Naive B cell (primary cell): ENCODE measurements at places on chromosomes 12 and 14.

GRCh38 chr14:26276757-26277156 is 321.1 kb downstream of the NOVA1 start:
- no peak for DNase-seq

DNA sequence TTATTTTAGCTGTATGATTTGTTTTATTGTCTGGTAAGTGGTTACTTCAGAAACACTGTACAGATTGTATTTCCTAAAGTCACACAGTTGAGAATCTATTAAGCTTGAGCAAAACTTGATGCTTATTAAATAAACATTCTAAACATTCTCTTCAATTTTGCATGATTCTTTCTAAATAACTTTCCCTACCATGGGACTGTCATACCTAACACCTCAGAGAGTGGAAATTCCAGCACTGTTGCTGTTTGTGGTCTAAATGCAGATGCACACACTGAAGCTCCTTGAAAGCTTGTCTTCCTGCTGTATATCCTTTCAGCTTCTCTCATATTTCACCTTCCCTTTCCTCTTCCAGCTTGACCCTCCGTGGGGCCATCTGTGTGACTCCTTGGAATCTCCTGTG is 392.0 kb downstream of the LRIG3 start:
- no peak for DNase-seq

DNA sequence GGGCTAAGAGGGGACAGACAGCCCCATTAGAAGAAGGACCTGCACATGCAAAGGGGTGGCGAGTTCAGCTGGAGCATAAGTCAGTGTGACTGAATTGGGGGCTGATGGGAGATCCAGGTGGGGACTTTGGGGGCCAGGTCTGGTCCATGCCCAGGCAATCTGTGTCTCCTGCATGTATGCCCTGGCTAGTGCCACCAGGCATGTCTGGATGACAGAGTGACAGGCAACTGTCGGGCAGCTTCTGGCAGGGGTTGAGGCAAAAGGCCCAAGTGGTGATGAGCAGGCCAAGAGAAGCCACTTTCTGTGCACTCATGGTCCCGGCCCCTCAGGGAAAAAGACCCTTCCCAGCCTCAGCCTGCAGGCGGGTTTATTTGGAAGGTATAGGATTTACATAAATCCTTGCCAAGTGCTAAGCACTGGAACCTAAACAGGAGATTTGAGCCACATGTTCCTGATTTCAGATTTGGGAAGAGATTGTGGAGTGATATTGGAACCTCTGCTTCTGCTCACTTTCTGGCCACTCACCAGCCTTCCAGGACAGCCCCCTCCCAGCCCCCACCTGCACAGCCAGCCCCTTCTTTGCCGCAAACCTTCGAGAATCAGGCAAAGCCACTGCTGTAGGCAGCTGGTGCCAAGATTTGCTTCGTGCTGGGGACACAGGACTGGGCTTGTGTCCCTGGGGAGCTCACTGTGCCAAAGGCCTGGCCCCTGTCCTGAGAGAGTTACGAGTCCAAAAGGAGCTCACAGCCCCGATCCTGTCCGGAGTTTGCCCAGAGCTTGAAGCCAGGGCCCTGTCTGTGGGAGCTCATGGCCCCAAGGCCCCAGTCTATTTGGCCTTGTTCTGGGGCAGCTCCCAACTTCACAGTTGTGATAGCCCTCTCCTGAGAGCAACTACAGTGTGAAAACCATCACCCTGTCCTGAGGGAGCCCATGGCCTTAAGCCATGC is 232.5 kb upstream of the RTL1 start:
- DNase-seq = no peak

- no peak for DNase-seq
These were observed 118.7 kb upstream of the MDM1 start for GRCh38 chr12:68450947-68451260.

DNA sequence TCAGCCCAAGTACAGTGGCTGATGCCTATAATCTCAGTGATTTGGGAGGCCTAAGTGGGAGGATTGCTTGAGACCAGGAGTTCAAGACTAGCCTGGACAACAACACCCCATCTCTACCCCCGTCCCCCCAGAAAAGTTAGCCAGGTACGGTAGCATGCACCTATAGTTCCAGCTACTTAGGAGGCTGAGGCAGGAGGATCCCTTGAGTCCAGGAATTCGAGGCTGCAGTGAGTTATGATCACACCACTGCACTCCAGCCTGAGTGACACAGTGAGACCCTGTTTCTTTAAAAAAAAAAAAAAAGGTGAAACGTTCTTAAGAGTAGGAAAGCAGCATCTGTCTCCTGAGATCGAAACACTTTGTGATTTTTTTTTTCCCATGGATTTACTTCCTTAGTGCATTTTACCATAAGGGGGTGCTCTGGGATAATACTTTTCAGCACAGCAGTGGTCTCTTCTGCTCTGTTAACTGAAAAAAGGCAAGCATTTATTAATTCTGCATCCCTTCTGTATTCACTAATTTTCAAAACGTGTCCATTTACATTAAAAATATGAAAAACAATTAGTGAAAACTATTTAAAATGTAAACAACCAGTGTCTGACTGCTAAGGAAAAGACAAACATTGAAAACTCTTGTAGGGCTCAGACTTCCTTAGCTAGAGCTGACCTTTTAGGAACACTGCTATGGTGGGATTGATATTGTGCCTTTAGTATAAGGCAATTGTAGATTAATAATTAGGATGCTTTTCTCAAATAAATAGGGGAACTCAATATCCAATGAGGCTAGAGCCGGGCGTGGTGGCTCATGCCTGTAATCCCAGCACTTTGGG is 31.2 kb upstream of the USP44 start:
- no peak for DNase-seq

DNA sequence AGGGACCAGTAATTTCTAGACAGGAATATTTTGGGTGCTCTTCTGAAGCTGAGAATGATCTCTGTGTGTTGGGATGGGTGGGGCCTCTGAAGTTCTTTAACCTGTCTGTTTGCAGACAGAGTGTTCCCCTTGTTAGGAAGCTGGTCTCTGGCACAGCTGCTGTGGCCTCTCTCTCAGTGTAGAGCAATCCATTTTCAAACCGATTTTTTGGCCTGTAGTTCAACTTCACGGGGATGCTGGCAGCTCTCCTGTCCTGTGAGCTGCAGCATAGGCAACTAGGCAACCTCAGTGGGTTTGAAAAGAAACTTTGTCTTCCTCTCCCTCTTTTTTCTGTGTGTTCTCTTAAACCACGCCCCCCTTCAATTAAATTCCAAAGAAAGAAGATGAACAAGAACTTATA is 69.1 kb downstream of the SMOC1 start:
- DNase-seq = no peak

DNA sequence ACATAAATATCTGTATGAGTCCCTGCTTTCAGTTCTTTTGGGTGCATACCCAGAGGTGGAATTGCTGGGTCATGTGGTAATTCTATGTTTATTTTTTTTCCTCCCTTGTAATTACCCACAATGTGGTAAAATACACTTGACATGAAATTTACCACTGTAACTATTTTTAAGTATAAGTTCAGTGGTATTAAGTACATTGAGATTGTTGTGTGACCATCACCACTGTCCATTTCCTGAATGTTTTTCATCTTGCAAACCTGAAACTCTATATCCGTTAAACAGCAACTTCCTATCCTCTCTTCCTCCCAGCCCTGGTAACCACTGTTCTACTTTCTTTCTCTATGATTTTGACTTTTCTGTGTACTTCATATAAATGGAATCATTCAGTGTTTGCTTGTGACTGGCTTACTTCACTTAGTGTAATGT is 51.4 kb downstream of the BORCS5 start:
- no peak for DNase-seq

DNA sequence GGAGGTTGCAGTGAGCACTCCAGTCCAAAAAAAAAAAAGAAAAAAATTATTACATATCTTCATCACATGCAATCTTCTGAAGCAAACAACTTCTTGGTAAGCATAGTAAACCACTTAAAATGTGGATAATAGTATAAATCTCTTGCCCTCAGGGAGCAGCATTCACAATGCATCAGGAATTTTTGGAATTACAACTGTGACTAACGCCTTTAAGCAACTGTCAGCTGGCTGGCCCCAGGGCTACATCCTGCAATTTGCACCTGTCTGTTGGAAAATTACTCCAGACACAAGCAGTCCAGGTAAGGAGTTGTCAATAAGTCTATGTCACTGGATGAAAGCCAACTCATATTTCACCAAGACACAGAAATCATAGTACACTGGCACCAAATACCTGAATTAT is 5.5 kb upstream of the SLC7A7 start:
- DNase-seq = no peak

DNA sequence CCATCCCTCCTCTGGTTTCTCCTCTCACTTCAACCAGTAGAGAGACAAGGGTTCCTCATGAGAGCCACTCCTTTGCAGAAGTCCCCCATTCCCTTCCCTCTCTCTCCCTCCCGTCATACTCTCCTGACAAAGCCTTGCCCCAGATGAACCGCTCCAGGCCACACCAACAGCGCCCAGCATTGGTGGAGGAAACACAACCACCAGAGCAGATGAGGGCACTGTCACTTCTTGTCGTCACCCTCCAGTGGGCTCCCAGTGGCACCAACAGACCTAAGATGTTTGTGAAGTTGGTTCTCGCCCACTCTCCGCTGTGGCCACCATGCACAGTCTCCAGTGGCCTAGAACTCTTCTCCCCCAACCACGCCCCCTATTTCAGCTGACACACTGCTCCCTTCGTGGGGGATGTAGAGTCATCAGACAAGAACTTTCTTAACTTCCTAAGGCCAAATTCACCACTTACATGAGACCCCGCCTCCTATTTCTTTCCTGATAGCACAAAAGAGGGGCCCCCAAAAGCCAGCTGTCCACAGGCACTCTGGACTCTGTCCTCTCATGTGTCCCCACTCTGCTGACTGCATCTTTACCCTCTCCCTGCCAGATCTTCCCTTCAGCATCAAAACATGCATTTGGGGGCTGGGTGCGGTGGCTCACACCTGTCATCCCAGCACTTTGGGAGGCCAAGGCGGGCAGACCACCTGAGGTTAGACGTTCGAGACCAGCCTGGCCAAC is 29.2 kb upstream of the PLEKHG6 start:
- no peak for DNase-seq

DNA sequence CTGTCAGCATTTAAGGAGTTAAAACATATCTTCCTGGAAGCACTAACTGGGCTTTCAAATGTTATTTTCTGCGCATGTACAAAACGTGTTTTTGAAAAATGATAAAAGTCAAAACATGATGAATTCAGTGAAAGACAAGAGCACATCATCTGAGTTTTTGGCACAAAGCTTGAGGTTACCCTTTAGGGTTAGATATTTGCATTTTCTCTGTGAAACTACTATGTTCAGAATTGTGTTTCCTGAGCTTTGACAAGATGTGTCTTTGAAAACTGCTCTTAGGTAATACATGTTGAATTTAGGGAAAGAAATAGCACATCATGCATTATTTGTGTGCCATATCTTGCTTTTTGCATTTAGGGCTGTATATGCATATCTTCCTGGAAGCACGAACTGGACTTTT is 79.0 kb downstream of the ASCL4 start:
- no peak for DNase-seq

DNA sequence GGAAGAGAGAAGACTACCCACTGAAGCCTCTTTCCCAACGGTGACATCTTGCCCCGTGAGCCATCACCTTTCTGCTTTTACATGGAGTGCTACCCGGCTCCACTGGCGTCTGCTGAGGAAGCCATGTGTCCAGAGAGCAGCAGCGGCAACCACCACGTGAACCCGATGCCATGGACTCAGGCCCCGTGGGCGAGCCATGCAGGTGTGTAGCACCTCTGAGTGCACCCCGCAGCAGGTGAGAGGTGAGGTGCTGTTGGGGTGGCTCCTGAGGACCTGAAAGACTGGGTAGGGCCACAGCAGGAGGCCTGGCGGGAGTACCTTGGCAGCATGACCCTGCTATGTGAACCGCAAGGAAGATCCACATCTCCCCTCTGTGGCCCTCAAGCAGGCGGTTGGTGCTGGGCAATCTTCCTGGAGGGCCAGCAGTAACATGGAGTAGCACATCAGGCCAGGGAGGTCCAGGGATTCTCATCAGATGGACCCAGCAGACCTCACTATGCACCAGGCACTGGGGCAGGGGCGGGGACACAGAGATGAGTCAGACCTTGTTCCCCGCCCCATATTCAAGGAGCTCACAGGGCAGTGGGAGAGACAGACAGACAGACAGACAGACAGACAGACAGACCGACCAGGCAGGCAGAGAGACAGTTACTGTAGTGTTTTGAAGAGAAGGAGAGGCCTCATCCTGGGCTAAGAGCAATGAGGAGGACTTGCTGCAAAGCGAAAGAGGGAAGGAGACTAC is 129.6 kb downstream of the PAPOLA start:
- no peak for DNase-seq

DNA sequence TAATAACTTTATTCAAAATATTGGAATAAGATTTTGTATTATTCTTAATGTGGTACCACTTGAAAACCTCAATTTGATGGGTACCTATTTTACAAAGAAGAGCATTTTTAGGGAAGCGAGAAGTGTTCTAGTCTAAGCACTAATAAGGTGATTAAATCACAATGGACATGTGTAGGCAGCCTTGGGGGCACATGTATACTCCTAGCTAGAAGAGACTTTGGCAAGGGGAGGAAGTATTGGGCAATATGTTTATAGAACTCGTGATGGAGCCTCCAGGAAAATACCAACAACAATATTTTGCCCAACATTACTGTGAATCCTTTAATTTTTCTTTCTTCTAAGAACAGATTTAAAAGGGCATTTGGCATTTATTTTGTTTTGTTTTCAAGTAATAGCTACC is 280.3 kb downstream of the ADAMTS20 start:
- DNase-seq = no peak

- no peak for DNase-seq
These were observed 21.2 kb downstream of the TDG start for GRCh38 chr12:103986829-103987228.

DNA sequence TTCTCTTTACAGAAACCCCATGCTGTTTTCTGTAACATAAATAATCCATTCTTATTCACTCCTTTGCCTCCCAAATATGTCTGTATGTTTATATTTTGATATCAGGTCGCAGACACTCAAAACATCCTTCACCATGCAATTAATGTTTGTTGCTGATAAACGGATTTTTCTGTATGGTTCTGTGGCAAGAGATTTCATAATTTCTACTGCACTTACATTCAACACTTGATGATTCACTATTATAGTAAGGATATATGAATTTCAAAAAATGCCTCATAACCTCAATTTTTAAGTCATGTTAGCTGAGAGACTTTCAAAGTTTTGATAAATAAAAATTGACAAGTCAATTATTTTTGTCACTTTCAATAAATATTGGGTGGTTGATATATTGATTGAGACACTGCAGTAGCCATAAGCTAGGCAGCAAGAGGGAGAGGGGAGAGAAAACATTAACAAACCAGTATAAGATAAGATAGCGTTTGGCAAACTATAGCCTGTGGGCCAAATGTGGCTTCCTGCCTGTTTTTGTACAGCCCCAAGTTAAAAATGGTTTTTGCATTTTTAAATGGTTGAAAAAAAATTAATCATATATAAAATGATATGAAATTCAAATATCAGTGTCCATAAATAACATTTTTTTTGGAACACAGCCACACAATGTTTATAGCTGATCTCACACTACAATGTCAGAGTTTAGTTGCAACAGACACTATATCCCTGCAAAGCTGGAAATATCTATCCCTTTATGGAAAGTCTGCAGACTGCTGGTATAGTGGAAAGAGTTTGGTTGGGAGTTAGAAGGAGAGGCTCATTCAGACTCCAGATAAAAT is 18.3 kb downstream of the ALDH6A1 start:
- DNase-seq = no peak

- no peak for DNase-seq
These were observed 2.2 kb downstream of the NUDT4 start for GRCh38 chr12:93379981-93380361.

GRCh38 chr12:2076196-2076570 is 23.4 kb downstream of the CACNA1C start:
- no peak for DNase-seq

- peak; percentile 48 for DNase-seq
These were observed 19.9 kb downstream of the CDKN1B start for GRCh38 chr12:12736759-12737676.

GRCh38 chr12:26092346-26093105 is 32.3 kb downstream of the BHLHE41 start:
- DNase-seq = no peak
